ENCODE measurements at places on chromosomes 16 and 17.

- no peak for DNase-seq
Measured at GRCh38 chr17:77628035-77628434, 330.5 kb upstream of the TNRC6C start.

DNA sequence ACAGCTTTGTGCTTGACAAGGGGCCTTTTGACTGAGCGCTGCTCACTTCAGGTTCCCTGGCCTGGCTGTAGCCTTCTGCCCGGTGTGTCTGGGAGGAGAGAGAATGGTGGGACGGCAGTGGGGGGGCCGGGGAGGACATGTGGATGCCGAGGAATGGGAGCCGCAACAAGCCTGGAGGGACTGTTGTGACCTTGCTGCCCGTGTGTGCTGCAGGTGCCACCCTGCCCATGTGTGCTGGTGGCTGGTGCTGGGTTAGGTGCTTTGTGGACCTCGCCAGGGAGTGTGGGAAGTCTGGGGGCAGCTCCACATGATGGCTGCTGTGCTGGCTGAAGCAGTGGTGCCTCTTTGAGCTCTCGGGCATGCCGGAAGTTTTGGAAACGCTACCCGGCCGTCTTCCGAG lies 132.1 kb downstream of the LAT start:
- no peak for DNase-seq

DNA sequence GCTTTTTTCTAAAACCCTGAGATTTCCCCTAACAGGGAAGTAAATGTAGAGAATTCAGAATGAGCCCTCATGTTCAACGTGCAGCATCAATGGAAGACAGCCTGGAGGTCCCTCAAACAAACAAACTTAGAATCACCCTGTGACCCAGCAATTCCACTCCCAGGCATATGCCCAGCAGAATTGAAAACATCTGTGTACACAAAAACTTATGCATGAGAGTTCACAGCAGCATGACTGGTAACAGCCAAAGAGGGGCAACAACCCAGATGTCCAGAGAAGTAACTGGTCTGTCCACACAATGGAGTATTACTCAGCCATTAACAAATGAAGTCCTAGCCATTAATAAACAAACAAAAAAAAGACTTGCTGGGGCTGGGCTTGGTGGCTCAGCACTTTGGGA lies 252.7 kb downstream of the PARN start:
- no peak for DNase-seq

DNA sequence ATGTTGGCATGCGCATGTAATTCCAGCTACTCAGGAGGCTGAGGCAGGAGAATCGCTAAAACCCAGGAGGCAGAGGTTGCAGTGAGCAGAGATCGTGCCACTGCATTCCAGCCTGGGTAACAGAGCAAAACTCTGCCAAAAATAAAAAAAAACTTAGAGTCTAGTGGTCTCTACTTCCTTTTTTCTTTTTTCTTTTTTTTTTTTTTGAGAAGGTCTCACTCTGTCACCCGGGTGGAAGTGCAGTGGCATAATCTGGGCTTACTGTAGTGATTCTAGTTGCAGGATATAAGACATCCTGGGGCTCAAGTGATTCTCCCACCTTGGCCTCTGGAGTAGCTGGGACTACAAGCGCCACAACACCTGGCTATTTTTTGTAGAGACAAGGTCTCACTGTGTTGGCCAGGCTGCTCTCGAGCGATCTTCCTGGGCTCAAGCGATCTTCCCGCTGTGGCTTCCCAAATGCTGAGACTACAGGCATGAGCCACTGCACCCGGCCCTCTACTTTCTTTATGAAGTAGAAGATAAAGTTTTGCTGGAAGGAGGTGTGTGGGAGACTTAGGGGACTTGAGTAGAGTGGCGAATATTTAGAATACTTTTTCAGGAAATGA lies 47.9 kb upstream of the TAOK1 start:
- no peak for DNase-seq

- peak; percentile 16 for DNase-seq
Measured at GRCh38 chr16:8675183-8676159, 1.1 kb downstream of the ABAT start.

DNA sequence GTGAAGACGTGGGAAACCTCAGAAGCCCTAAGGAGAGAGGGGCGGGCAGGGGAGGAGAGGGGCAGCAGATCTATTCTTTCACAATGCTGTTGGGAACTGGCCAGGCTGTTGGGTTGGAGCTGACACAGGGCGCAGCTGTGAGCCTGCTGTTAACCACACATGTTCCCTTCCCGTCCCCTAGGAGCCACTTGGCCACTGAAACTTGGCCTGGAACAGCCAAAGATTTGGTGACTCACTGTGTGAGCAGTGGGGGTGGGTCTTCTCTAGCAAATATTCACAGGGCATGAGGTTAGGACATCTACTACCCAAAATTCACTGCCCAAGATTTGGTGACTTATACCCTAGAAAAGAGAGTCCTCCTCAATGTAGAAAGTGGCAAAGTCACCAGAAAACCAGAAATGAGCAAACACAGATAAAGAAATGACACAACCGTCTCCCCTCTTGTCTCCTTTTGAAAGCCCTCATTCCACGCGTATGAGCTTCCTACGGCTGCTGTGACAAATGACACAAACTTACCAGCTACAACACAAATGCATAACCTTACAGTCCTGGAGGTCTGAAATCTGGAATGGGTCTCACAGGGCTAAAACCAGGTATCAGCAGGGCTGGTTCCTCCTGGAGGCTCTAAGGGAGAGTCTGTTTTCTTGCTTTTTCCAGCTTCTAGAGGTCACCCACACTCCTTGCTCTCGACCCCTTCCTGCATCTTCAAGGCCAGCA lies 6.3 kb downstream of the TBC1D16 start:
- DNase-seq: peak; percentile 85

All from fibroblast of skin of right biceps (primary cell).